NCI-H460 (cell line): ENCODE measurements at places on chromosomes 3 and 15. TPM values are rescaled to one million over a fixed set of nuclear protein-coding genes. Genes with fewer than 3 reads are reported as not detected.

The MORC1 gene
- not detected in 2 replicates for total RNA-seq

DNA sequence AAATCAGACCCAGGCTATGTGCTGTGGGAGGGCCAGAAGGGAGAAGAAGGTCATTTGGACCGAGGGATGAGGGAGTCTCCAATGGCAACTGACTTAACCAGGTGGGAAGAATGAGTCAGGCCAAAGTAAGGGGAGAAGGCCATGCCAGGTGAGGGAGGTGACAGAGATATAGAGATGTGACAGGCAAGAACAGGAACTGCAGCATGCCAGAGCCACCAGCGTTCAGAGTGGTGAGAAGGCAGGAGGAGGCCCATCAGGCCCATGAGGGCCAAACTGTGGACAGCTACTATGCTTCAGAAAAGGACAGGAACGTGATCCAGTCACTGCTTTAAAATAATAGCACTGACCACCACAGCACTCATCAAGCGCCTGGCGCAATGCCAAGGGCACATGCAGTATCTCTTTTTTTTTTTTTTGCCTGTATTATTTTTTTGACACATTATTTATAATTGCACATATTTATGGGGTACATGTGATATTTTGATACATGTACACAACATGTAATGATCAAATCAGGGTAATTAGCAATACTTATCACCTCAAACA lies 154.3 kb upstream of the IGF1R start:
- no peak for DNase-seq

The SPSB4 gene
- 0.10 and 0.32 TPM in 2 replicates for total RNA-seq

- DNase-seq = no peak
Observed at GRCh38 chr3:194327218-194328052, 23.7 kb downstream of the CPN2 start.

The TM4SF4 gene
- total RNA-seq = 0.10 TPM in 1 of 2 replicates, not detected in the other
